ENCODE measurements at places on chromosomes 4 and X. TPM values are rescaled to one million over a fixed set of nuclear protein-coding genes. Genes with fewer than 3 reads are reported as not detected.
A peak's percentile ranks its signal among the peaks of the same experiment; 100 is the strongest.

GRCh38 chrX:148577741-148578140, 77.3 kb downstream of the AFF2 start:
- no peak for DNase-seq

DNA sequence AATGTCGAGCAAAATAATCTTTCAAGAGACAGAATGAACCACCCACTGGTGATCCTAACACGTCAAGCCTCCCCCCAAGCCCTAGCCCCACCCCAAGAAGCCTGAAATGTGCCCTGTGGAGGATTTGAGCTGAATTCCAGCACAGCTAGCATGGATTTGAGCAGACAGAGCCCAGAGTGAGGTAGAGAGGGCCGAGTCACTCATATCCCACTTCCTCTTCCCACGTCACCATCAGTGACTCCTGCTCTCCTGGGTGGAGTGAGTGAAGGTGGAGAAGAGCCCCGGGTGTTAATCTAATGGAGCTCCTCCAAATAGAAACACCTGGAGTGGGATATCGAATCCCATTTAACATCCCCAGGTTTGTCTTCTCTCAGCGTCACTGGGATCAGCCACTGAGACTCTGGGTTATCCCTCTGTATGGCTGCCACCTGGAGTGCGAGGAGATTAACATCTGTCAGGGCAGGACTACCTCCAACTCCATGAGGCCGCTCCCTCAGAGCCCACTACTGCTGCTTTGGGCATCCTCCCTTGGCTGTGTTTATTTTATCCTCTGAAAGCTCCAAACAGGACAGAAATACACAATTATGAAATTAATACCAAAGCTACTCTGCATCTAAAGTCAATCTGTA, 136.6 kb downstream of the NWD2 start:
- no peak for DNase-seq

The CDS1 gene
- 37.3 TPM for total RNA-seq

The GATA1 gene
- total RNA-seq = not detected

GRCh38 chr4:110830461-110830860, 207.6 kb upstream of the PITX2 start:
- no peak for DNase-seq

- no peak for DNase-seq
These were observed 317 bp downstream of the CMC4 start for GRCh38 chrX:155070663-155070974.

The TENM3 gene
- total RNA-seq = not detected

The STBD1 gene
- 1.8 TPM for total RNA-seq

DNA sequence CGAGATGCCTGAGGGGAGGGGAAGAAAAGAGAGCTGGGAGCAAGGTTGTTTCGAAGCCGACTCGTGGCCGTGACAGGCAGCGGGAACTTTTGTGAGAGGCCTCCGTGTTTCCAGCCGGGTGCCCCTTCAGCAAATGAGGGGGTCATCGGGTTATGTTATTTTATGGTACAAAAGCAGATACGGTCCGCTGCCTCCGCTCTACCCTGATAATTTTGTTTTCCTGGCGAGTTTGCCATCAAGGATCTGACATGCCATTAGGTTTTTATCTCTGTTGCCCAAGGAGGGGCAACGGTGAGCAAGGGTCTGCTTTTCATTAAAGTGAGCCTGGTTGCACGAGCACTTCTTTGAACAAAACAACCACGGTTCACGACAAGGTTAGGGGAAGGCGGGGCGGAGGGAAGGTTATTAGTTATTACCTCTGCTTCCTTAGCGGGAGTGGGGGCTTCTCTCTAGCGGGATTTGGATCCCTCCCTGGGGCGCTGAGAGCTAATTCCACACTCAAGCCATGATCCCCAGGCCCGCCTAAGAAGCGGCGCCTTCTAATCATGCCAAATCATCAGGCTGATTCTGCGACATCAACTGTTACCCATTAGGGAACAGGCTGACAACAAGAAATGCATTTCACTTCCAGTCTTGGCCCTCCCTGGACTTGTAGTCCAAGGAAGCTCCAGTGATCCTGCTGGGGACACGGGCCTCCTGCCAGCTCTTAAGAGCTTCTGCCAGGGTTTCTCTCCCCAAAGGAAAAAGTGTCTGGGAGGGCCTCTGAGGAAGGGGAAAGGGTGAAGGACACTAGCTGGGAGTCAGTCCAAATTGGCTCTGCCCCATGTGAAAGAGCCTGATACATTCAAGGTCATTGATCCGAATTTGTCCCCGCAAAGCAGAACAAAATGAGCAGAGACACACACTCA, 617.7 kb downstream of the MID1IP1 start:
- no peak for DNase-seq

The EDA gene
- not detected for total RNA-seq

- no peak for DNase-seq
These were observed 53.6 kb upstream of the TLR3 start for GRCh38 chr4:186015212-186015817.

DNA sequence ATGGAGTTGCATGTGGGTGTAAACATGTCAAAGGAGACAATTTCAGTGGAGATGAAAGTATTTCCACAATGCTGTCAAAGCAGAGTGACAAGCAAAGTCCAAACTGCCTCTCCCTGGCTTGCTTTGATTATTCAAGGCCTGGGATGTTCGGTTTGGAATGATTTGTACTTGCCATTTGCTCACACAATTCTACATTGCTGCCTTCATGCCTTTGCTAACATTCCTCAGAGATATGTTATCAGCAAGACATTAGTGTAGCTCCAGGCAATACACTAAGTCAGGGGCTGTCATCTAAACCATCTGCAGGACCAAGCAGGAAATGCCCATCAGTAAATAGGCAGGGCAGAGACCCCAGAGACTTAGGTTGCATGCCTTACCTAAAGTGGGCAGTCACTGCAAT, 79.6 kb upstream of the C1QTNF7 start:
- no peak for DNase-seq

DNA sequence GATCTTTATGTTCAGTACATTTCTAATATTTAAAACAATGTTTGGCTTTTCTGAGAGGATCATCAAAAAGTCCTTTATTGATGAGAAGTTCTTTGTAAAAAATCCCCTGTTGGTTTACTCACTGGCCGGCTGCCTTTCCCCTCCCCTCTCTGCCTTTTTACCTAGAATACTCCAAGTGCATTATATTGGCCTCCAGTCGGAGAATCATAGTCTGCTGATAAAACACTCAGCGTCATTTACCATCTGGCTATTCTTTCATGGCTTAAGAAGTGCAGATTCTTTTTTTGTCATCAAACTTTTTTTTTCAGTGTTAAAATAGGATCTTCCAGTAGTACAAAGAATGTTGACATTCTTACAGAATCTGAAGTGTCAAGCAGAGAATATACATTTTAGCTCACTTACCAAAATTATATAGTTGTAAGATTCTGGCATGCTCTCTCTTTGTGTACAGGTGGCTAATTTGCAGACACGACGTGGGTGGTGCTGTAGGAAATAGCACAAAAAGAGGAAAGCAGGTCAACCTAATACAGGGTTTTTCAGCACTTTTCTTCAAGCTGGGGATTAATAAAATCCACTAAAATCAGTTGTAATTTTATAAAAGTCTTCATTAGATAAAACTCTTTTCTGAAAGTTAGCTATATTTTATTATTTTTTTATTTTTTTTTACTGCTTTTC, 731.8 kb downstream of the KCTD8 start:
- no peak for DNase-seq

The CLTRN gene
- 2.7 TPM for total RNA-seq

The H2BW2 gene
- not detected for total RNA-seq

The MTNR1A gene
- not detected for total RNA-seq

DNA sequence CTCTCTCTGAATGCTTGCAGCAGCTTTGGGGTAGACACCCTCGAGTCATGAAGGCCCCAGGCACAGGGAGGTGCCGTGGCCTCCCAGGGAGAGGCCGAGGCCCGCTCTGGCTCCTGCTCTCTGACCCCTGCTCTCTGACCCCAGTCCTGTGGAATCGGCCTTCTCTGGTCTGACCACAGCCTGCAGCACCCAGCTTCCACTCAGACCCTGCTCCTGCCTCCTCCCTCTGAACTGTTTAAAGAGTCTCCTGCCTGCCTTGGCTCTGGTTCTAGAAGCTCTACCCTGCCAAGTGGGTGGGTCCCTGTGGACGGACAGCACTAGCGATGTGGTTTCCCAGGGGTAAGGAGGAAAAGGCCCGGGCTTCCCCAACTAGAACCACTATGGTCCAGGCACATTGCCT, 78.2 kb upstream of the TMEM150C start:
- no peak for DNase-seq

- no peak for DNase-seq
These were observed 37.9 kb upstream of the FGFBP2 start for GRCh38 chr4:16000708-16001483.

The RNF212 gene
- 6.6 TPM for total RNA-seq

The RASSF6 gene
- total RNA-seq = 0.59 TPM

- DNase-seq = peak; percentile 86
These were observed 124.6 kb downstream of the ANOS1 start for GRCh38 chrX:8607326-8607725.

- DNase-seq = peak; percentile 83
These were observed 7.6 kb downstream of the DLG3 start for GRCh38 chrX:70452143-70452733.

- DNase-seq = no peak
These were observed 1.5 kb upstream of the NDNF start for GRCh38 chr4:121073672-121074381.

DNA sequence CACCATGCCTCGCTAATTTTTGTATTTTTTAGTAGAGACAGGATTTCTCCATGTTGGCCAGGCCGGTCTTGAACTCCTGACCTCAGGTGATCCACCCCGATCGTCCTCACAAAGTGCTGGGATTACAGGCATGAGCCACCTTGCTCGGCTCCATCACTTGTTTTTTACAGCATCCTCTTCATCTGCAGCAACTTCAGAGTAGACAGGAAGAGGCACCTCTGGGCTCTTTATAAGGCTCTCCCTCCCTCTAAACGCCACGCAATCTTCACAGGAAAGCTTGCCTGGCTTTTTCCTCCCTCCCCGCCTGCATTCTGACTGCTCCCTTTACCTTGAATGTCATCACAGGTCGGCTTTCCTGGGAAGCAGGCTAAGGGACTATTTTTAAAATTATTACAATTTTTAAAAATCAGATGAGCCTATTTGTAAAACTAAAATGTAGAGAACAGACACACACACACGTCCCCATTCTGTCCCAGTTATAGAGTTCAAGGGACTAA, 111.5 kb upstream of the LDB2 start:
- no peak for DNase-seq

GRCh38 chr4:42306221-42307109, 90.8 kb upstream of the SHISA3 start:
- no peak for DNase-seq

- no peak for DNase-seq
These were observed 309.4 kb downstream of the GLUD2 start for GRCh38 chrX:121356850-121357171.

DNA sequence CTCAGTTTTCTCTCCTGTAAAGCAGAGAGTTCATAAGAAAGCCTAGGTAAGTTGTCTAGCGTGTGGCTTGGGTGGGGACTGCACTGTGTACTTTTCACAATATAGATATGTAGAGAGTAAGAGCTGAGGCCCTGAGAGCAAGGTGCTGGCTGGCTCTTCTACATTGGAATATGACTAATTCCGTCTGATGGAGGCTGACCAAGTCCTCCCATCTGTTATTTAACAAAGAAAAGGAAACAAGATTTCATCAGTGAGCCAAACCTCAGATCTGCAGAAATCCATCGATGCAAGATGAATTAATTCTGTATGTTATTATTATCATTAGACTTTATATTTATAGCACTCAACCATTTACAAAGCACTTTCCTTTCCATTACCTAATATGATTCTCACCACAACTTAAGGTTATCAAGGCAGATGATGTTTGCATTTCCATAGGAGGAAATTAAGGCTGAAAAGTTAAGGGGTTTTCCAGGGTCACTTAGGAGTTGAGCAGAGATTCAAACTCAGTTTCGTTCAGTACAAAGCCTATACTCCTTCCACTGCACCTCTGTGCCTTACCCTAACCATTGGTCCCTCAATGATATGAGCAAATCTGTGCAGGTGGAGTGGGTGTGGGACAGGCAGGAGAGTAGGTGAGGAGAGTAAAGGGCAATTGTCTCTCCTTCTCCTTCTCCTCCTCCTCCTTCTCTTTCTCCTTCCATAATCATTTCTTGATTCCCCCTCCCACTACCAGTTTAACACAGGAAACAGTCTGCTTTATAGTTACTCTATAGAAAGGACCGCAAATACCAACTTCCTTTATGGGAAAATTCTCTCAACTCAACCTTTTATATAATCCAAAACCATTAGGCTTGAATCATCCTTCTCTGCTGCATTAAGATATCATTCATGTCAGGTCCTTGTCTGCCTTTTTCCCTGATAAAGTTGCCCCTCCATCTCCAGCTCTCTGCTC, 27.6 kb upstream of the SRD5A3 start:
- no peak for DNase-seq

- no peak for DNase-seq
These were observed 63.7 kb downstream of the SEC24D start for GRCh38 chr4:118772081-118772766.

DNA sequence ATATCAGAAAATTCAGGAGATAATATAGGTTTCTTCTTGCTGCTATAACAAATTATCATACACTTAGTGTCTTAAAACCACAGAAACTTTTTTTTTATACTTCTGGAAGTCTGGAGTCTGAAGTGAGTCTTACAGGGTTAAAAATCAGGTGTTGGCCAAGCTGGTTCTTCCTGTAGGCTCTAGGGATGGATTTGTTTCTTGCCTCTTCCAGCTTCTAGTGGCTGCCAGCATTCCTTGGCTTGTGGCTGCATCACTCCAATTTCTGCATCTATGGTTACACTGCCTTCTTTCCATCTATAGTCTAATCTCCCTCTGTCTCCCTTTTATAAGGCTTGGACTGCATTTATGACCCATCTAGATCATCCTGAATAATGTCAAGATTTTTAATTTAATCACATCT, 68.7 kb downstream of the ANTXR2 start:
- no peak for DNase-seq

All from PC-9 (cell line).